ENCODE measurements at places on chromosomes 6 and 20. TPM values are rescaled to one million over a fixed set of nuclear protein-coding genes. Genes with fewer than 3 reads are reported as not detected.

DTD1 gene
- 21.7 TPM for total RNA-seq

MLN gene
- total RNA-seq = not detected

SLCO4A1 gene
- total RNA-seq = 80.2 TPM

KCTD20 gene
- 48.5 TPM for total RNA-seq

DNA sequence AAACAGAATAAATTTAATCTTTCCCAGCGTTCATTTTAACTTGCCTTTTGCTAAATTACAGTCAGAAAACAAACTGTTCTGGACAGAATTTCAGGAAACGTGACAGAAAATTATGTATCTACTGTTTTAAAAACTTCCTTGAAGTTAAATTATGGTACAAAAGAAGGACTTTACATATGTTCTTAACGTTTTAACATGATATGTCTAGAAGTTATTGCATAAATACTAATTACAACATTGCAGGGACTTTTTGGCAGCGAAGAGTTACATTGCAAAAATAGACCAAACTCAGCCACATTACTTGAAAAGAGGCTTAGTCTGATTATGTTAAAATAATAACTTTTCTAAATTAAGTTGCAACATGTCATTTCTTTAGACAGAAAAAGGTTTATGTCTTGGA, 142.1 kb upstream of the IMPG1 start:
- no peak for DNase-seq

- no peak for DNase-seq
Measured at GRCh38 chr6:26197933-26198721, 110.9 kb downstream of the HFE start.

- DNase-seq = no peak
Measured at GRCh38 chr20:62589150-62589498, 53.2 kb upstream of the SLCO4A1 start.

DNA sequence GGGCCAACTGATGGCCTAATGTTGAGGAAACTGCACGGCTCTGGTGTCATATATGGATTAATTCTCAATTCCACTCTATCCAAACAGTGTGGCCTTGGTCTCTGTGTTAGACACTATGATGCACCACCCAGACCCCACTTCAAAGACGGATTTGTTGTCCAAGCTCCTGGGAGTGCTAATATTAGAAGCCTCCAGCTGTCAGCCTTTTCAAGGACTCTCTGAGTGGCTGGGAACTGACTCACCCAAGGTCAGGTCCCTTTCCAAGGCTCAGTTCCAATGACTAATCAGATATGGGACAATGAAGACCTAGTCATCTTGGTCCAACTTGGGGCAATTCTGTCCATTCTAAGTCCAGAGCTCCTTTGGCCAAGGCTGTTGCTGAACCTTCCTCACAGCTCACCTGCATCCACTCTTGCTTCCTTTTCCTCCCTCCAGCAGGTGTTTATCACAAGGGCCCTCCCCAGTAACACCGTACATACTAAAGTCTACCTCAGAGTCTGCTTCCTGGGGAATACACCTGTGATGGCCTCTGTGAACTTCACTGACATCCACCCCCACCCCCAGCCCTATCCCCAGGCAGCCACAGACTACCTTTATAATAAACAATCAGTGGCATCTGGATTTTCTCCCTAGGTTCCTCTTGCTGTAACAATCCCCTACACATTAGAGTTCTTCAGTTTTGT, 7.2 kb upstream of the IL20RA start:
- DNase-seq = no peak

DNA sequence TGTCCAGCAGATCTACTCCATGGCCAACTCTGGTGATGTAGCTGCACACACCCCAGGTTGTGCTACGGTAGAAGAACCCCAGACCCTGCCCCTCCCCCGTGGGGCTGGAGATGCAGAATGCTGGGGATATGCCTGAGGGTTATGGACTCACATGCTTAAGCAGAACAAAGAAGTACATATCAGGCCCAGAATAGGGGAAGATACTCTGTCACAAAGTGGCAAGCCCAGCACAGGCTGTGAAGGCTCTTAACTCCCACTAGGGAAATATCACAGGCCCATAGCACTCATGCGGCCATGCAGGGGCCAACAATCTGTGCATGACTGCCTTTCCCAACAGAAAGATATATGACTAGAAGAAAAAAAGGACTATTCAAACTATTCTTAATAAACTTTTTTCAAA, 234.9 kb downstream of the KCNQ5 start:
- no peak for DNase-seq
